Astrocyte of the cerebellum (primary cell): ENCODE measurements at places on chromosomes 13 and 19.

DNA sequence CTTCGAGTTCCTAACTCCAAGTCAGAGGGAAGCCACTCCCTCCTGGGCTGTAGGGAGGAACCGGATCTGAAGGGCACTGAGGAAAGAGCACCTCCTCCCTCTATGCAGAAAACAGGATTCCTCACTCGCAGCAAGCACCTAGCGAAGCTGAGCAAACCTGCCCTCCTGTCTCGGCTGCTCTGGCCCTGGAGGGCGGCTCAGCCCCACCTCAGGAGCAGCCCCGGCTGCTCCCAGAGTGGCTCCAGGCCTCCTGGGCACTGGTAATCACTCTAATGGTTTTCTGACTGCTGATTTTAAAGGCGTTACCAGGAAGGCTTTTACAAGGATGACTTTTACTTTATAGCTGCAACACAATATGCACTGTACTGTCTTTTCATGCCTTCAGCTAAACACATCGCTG, 312.5 kb downstream of the TEX29 start:
- DNase-seq = no peak

- DNase-seq = no peak
Observed at GRCh38 chr13:113448545-113448884, 4.8 kb downstream of the ADPRHL1 start.

- DNase-seq = no peak
Observed at GRCh38 chr13:47829690-47830089, 171.4 kb downstream of the SUCLA2 start.

DNA sequence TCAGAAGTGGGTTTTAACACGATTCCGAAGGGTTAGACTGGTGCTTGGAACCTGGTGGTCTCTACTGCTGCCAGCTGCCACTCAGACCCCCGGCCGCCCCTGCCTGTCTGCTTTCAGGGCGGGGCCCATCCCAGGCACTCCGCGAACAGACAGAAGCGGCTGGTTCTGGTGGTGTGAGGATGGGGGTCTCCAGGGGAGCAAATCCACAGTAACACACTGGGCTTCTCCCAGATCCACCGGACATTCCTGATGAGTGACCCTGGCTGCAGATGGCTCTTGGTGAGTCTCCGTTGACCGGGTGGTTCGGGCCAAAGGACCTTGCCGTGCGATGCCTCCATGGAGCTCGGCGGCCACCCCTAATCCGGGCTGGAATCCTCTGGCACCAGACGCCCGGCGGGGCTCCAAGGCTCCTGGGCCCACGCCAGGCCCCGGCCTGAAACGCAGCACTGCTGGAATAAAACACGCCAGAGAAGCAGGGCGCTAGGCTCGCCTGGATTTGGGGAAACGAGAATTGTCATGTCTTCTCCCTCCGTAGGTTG, 2.1 kb upstream of the PTBP1 start:
- DNase-seq = no peak

- no peak for DNase-seq
Observed at GRCh38 chr13:72062566-72062965, 195.6 kb upstream of the DACH1 start.

DNA sequence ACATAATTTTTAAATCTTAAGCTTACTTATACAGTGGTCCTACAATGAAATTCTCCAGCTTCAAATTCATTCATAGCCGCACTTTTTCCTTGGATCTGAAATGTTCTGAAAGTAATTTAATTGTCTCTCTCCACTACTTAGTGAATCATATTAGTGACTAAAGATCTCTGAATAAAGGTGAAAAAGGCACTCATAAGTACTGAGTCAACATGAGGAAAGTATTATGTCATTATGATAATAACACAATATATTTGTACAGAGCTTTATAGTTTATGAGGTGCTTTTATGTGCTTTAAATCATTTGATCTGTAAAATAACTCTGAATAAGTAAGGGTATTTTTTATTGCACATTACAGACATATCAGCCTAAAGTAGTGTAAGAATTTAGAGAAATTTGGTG, 628.2 kb upstream of the SLITRK5 start:
- DNase-seq = no peak

DNA sequence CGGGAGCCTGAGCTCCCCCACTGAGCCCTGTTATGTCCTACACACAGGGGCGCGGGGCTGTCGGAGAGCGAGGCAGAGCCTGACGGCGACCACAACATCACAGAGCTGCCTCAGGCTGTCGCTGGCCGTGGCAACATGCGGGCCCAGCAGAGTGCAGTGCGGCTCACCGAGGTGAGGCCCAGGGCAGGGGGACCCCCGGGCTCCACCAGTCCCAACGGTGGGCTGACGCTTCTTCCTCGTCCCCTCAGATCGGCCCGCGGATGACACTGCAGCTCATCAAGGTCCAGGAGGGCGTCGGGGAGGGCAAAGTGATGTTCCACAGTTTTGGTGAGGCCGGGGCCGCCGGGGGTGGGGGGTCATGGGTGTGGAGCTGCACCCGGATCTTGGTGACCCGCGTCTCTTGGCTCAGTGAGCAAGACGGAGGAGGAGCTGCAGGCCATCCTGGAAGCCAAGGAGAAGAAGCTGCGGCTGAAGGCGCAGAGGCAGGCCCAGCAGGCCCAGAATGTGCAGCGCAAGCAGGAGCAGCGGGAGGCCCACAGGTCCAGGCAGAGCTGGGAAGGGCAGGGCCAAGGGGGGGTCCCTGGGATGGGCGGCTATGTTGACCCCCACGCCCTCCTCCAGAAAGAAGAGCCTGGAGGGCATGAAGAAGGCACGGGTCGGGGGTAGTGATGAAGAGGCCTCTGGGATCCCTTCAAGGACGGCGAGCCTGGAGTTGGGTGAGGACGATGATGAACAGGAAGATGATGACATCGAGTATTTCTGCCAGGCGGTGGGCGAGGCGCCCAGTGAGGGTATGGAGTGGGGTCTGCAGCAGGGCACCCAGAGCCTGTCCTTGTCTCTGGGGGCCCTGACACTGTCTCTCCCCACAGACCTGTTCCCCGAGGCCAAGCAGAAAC, 1.2 kb upstream of the P2RY11 start:
- no peak for DNase-seq

DNA sequence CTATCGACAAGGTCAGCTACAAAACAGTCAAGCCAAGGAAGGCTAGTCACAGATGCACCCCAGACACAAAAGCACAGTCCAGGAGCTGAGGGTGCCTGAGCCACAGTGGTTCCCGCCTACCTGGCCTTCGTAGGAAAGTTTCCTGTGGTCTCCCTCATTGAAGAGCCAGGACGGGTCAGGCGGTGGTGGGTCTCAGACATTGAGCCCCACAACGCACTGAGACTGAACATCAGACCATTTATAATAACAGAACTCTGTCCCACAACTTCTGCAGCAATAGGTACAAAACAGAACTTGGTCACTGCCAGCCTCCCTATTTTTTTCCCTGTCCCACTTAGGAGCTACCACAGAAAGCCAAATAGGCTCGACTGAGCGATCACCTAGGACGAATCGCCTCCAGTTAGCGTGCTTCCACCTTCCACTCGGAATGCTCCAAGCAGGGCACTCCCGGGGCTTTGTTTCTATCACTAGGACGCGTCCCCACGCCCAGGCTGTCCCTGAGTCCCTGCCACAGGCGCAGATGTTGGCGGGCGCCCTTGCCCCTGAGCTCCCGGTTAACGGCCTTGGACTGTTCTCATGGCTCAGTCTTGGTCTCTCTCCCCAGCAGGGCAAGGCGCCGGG, 640 bp upstream of the ZNF544 start:
- no peak for DNase-seq

GRCh38 chr19:50551715-50552187, 16.5 kb downstream of the LRRC4B start:
- DNase-seq = no peak

GRCh38 chr19:23887642-23888041, 27.0 kb upstream of the ZNF726 start:
- no peak for DNase-seq

- peak; percentile 54 for DNase-seq
Observed at GRCh38 chr13:110634558-110634957, 19.2 kb downstream of the NAXD start.

DNA sequence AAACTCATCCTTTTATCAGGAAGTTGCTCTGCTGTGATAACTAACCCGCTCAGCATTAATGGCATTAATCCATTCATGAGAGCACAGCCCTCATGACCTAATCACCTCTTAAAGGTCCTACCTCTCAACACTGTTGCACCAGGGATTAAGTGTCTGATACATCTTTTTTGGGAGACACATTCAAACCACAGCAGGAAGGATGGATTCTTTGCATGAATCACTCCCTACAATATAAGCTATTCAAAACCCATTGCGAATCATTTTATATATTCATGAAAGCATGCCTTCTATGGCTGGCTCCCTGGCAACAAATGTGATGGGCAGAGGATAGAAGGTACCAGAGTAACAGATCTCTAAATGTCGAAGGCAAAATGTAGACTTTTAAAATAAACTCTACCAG, 27.6 kb downstream of the ARL11 start:
- DNase-seq = no peak

GRCh38 chr19:485077-485476, 11.2 kb upstream of the MADCAM1 start:
- no peak for DNase-seq

DNA sequence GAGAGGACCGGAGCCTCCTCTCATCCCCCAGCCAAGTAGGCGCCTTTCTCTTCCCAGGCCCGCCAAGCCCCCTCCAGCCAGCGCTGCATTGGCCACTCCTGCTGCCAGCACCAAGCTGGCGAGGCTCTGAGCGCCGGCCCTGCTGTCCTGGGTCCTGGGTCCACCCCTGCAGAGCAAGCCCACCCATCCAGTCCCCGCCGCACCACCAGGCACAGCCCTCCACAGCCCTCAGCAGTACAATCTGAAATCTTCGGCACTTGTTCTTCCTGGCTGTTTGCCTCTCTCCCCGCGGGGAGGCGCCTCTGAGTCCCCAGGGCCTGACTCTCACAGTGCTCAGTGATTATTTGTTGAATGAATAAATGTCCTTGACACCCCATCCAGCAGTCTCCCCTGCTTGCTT, 236.4 kb upstream of the SGCG start:
- DNase-seq = no peak

DNA sequence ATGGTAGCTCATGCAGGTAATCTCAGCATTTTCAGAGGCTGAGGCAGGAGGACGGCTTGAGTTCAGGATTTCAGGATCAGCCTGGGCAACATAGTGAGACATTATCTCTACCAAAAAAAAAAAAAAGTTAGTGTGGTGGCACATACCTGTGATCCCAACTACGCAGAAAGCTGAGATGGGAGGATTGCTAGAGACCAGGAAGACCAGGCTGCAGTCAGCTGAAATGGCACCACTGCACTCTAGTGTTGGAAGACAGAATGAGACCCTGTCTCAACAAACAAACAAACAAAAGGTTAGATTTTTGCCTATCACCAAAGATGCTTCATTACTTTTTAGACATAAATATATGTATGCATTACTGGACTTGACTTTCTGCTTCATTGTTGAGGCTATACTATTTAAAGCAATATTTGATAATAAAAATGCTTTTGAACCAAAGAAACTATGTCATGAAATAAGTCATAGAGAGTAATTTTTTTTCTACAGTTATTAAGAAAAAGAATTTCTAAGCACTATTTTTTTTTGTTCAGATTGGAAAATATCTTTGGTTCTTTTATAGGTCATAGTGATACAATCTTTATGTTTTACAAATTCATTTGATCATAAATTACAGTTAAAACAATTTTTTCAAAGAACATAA, 1180.1 kb upstream of the ATXN8OS start:
- peak; percentile 32 for DNase-seq

DNA sequence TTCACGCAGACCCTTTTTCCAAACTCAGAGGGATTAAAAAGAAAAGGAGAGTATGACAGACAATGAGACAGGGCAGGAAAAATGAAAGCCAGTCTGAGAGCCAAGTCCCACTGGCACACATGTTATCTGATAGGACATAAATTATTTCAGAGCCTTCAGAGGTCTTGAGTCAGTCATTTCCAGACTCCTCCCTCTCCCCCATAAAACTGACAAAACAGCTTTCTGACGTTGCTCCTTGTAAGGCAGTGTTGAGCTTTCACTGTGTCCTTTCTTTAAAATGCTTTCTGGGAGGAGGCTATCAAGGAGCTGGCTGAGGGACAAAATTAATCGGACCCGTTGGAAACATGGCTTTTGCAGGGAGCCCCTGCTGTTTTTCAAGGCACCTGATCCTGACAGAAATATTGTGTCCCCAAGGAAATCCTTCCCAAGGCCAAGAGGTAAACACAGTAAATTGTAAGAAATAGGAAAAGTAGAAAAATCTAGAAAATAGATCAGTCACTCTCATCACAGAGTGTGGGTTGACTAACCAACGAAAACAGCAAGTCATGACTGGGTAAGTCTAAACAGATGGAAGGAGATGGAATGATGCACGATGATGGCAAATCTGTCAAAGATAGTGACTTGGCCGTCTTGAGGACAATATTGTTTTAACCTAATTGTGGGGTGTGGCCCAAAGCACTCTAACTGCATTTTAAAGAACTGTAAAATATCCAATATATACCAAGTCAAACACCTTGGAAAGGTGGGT, 89.7 kb downstream of the DCT start:
- DNase-seq = no peak

GRCh38 chr13:79503473-79504017, 22.6 kb downstream of the NDFIP2 start:
- DNase-seq = no peak

DNA sequence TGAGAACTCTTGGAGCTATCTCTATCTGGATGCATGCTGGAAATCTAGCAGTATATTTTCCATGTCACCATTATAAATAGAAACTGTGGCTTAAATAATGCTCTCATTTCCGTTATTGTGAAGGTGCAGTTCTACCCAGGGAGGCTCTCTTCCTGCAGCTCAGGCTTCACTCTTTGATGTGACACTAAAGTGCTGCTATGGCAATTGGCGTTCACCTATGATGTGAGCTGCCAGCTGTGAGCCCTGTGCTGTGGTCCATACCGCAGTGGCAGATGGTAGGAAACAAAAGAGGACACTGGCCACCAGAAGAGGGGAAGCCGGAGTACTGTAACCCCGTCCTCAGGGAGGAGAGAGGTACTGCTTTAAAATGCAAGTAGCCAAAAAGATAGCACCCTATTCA, 40.6 kb upstream of the ZNF681 start:
- no peak for DNase-seq

DNA sequence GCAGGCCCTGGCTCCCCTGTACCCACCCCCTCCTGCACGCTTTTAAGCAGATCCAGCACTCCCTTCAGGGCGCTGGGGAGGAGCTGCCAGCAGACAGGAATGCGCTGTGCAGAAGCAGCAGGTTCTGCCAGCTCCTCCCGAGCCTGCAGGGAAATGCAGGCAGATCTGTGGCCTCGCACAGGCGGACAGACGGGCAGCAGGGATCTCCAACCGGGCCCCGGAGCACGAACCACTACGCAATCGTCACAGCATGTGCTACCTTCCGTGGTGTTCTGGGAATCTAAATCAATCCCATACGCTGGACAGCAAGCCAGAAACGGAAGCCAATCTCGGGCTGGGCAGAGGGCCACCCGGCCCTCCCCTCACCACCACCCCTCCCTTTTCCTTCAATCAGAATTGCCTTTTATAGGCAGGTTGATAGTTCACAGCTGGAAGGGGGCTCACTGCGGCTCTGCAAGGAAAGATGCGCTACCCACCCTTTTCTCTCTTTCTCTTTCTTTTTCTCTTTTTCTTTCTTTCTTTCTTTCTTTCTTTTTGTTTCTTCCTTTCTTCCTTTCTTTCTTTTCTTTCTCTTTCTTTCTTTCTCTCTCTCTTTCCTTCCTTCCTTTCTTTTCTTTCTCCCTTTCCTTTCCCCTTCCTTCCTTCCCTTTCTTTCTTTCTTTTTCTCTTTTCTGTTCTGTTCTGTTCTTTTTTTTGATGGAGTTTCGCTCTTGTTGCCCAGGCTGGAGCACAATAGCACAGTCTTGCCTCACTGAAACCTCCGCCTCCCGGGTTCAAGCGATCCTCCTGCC, 99.9 kb downstream of the GNG7 start:
- peak; percentile 94 for DNase-seq
